Stimulated activated CD8-positive, alpha-beta memory T cell treated with anti-CD3 and anti-CD28 coated beads, Interleukin-15, amount 100 ng/mL, for 24 hours (primary cell): ENCODE measurements at places on chromosomes 6 and 20.

- DNase-seq, result no peak
These were observed 12.9 kb upstream of the TBC1D22B start for GRCh38 chr6:37244430-37245310.

DNA sequence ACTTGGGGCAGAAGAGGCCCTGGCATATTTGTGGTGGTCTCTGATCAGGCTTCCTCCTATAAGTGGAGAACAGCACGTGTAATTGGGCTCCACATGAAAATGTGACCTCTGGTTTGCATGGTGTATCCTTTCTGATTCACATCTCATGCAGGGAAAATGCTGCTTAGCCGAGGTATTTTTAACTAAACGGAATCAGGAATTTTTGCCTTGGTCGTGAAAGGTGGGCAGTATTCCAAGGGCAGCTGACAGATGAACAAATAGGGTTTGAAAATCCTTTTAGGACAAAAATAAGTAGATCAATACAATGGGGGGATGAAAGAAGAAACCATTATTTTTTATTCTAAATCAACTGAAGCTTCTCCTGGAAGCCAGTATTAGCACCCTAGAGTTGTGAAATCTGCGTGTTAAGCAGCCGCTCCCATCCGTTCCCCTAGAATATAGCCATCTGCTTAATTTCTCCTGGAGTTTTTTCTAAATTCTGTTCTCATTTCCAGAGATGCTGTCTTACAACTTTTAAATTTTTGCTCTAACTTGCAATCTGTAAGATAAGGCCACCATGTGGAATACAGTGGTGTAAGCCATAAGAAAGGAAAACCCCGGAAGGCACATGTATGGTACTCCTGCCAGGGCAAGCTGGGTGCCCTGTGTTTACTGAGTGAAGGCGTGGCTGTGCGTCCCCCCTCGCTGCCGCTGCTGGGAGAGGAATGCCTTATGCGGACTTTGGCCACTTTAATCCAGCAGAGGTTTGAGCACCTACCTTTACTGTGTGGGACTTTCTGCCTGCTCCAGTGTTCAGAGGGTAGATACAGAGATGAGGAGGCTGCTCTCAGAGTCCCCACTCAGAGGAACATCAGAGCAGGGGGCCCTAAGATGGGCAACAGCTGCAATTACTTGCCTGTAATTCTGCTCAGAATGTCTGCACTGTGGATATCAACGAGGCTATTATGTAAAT is 52.4 kb downstream of the SYNJ2 start:
- DNase-seq, result no peak

DNA sequence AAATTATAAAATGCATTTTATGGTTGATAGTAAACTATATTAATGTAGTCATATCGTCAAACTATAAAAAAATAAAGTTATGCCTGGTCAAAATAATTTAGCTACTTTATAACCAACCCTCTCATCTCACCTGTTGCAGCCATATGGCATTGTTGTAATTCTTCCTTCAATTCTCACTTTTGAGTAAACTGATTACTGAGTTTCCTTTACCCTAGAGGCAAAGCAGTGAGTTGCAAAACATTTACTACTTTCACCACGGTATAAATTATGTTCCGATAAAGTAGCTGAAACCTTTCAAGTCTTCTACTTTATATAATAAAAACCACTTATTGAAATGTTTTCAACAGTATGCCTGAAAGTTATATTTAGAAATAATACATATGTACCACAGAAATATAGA is 113.8 kb downstream of the AHI1 start:
- no peak for DNase-seq

- DNase-seq, result no peak
These were observed at the start of gene SLC52A3 for GRCh38 chr20:768426-768978. TSS of gene SLC52A3 (minus strand) at chr20:768500. CDS start at chr20:765774, 2,726 bp downstream.

GRCh38 chr20:23140991-23141390 is 54.9 kb upstream of the CD93 start:
- no peak for DNase-seq

DNA sequence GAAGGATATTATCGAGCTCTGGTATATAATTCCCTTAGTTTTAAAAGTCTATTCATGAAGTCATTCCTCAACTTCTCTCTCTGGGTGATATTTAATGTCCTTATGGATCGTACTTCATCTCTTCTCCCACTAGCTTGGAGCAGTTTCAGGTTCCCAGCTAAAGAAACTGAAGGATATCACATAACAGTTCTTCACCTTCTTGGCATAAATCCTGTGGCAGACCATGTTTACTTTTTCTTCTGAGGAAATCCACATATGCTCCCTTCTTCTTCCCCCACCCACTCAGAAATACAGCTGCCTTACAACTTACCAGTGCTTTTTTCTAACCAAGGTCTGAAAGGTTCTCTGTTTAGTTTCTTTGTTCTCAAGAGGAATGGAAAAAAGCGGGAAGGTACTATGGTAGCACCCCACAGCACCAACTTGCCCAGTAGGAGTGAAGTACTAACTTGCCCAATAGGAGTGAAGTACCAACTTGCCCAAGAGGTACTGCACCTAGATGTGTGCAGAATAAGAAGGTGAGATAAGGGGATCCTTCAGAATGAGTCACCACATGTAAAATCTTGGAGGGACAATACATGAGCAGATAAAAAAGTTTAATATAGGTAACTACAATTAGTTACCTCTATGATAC is 53.1 kb downstream of the TSPYL4 start:
- DNase-seq, result no peak

DNA sequence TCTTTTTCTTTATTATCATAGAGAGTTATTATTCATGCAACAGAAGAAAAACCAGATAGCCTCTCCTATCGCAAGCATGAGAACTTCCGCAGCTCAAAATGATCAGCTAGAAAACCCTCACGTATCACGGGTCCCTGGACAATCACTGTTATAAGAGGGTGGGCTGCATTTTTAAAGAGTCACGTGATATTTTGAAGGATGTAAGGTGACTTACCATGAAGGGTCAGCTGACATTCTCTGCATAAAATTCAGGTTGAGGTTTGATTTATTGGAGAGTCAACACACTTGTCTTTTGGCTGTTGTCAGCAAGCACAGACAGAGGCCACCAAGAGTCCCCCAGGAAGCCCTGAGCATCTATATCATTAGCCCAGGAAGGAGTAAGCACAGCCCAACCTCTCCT is 39.5 kb downstream of the ID4 start:
- no peak for DNase-seq

GRCh38 chr6:134539865-134540323 is 222.0 kb upstream of the SGK1 start:
- DNase-seq, result no peak

GRCh38 chr6:2624177-2624576 is 126.5 kb downstream of the MYLK4 start:
- DNase-seq, result no peak

DNA sequence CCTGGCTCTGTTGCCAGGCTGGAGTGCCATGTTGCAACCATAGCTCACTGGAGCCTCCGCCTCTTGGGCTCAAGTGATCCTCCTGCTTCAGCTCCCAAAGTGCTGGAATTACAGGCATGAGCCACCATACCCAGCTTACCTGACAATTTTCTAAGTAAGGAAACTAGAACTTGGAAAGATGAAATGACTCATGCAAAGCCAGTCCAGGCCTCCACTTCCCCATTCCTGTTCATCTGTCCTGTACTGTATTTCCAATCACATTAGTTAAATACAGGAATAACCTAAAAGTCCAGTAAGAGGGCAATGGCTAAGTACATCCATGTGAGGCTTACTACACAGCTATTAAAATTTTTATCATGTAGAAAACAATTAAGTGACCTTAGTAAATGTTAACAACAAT is 8.3 kb upstream of the ADGB start:
- DNase-seq, result no peak

GRCh38 chr20:24017458-24017755 is 28.8 kb upstream of the GGTLC1 start:
- no peak for DNase-seq

GRCh38 chr20:884983-885952 is 30.9 kb downstream of the ANGPT4 start:
- no peak for DNase-seq

GRCh38 chr6:32666420-32667300 is at the start of gene HLA-DQB1:
TSS of gene HLA-DQB1 (minus strand) at chr6:32666657. CDS start at chr6:32666607, 50 bp downstream.
- DNase-seq, result no peak

GRCh38 chr6:143146186-143146851 is 85.6 kb downstream of the AIG1 start:
- DNase-seq, result no peak

DNA sequence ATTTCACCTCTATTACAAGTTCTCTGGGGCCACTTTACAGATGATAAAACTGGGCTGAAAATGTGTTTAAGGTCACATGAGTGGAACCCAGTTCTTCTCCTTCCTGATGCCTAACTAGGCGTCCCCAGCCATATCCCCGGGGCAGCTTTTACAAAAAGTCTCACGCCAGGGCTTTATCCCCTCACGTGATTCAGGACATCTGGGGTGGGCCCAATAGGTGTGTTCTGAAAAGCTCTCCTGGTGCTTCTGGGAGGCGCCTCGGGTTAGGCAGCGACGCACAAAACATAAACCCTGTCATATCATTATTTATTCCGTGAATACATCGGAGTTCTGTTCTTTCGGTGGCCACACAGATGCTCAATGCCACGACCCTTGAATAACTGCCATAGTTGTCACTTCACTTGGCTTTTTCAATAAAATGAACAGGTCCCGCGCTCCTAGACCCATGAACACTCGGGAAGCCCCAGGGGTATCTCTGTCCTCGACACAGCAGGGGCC is 32.1 kb downstream of the SF3B5 start:
- DNase-seq, result no peak

DNA sequence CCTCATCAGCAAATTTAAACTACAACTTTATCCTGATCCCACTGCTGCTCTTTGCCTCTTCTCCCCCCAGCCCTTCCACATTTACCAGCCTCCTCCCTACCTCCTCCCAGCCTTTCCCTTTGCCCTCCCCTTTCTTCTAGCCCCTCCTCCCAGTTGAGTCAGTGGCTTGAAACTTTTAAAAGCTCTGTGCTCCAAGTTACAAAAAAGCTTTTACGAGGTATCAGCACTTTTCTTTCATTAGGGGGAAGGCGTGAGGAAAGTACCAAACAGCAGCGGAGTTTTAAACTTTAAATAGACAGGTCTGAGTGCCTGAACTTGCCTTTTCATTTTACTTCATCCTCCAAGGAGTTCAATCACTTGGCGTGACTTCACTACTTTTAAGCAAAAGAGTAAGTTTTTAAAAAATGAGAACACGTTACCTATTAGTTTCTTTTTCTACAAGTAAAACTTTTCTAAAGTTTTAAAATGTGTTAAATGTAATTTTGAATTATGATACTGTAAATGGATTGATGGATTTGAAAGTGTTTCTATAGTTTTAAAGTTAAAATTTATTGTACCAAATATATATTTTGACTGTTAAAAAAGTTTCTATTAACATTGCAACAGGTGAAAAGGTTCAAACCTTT is at the start of gene GJA1:
GJA1 (plus strand) TSS at position 203 of the 626 bp plus-strand sequence. CDS start 11,202 bp downstream, outside the sequence.
- no peak for DNase-seq

- DNase-seq, result no peak
These were observed 182.7 kb upstream of the DTNBP1 start for GRCh38 chr6:15845492-15845891.

- DNase-seq, result no peak
These were observed 113.0 kb upstream of the SLC22A23 start for GRCh38 chr6:3569816-3570215.

DNA sequence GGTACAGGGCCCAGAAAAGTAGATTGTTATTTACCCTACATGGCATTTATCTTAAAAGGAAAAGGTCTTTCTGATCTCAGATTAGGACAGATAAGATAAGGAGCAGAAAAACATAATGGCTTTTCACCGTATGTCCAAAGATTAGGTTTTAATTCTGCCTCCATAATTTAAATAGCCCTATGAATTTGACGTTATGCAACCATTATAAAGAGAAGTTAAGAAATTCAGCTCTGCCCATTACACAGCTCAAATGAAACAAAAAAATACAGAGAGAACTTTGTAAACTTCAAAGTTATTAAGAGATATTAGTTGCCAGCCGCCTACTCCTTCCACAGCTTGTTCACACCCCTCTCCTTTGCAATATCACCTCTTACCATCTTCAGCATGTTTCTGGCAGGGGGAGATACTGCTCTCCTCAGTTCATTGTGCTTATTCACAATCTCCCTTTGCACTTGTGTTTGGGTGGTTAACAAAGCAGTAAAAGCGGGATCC is 8.1 kb downstream of the CRISP3 start:
- no peak for DNase-seq

- no peak for DNase-seq
These were observed 271.9 kb upstream of the OPRM1 start for GRCh38 chr6:153767127-153767526.

- DNase-seq, result no peak
These were observed 343.5 kb downstream of the RFPL4B start for GRCh38 chr6:112690497-112691202.

- DNase-seq, result no peak
These were observed 127.1 kb downstream of the OPRM1 start for GRCh38 chr6:154166140-154166539.

DNA sequence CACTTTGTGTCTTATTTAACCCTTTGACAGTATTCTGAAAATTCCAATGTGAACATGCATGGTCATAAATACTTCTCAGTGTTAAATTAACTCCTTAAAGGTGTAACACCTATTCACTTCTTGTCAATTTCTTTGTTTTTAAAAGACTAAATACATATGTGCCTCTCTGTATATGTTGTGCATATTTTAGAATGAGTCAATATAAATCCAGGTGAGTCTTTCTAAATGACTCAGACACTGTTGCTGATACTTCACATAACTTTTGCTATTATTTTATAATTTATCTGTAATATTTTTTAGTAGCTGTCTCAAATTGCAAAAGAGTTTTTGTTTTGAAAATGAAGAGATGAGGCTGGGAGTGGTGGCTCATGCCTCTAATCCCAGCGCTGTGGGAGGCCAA is 36.0 kb downstream of the TIAM2 start:
- DNase-seq, result no peak

- DNase-seq, result no peak
These were observed 39.7 kb upstream of the IRF4 start for GRCh38 chr6:351867-352289.

DNA sequence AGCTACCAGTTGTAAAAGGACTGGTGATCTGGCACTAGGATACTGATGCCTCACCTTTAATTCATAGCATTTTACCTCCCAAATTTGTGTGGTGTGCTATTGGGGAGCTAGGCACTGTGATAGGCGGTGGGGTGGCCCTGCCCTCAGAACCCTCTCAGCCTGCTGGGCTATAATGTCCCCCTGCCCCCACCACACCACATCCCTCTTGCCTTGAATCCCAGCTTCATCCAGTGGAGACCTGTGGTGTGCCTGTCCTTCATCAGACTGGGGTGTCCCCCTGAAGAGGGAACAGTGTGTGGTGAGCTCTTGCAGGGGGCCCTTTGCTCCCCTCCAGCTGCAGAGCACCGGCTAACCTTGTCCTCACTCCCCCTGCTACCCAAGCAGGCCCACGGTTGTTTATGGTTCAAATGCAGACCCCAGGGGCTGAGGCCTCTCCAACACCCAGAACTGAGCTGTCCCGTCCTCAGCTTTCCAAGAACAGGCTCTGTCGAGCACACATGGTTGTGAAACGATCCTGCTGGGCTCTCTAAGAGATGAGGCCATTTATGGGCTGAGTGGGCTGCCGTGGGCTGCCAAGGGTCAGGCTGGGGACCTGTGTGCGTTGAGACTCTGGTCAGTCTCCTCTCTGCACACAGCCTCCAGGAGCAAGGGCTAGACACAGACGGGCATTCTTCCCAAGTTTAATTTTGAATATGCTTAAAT is 26.9 kb upstream of the VEGFA start:
- DNase-seq, result no peak
